NCI-H1694 (cell line): ENCODE measurements at places on chromosomes 16 and 17.

GRCh38 chr16:27759967-27760788 lies 210.2 kb downstream of the KATNIP start:
- no peak for DNase-seq

GRCh38 chr16:53282975-53283946 lies 151.0 kb upstream of the RBL2 start:
- DNase-seq: peak; percentile 16

DNA sequence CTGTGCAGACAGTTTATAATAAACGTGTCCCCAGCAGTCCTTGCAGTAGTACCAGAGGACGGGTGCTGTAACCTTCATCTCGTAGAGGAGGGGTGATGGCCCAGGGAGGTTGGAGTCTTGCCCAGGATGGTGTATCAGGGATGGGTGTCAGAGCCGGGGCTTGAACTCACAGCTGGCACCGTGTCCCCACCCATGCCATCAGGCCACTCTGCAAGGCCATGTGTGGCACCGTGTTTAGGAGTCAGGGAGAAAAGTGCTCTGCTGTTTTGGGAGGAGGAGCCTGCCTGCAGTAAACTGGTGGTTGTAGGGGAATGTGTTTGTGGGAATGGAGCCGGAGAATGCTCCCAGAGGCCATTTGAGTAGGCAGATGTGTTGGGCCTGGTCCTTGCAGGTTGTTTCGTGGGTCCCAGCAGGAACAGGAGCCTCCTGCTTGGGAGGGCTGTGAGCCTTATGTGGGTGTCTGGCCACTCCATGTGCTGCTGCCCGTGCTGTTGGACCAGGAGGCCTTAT lies 1.7 kb downstream of the ADORA2B start:
- DNase-seq: no peak

GRCh38 chr16:58503166-58503862 lies 3.4 kb downstream of the NDRG4 start:
- DNase-seq: no peak

- DNase-seq: no peak
Measured at GRCh38 chr16:86529160-86529559, 18.8 kb downstream of the FOXF1 start.

- DNase-seq: no peak
Measured at GRCh38 chr17:34313164-34313563, 6.1 kb upstream of the CCL8 start.

GRCh38 chr16:25177831-25178688 lies 38.7 kb upstream of the AQP8 start:
- DNase-seq: no peak

- no peak for DNase-seq
Measured at GRCh38 chr17:75642784-75643642, 9.8 kb downstream of the SMIM5 start.

- DNase-seq: no peak
Measured at GRCh38 chr16:799111-799947, 1.2 kb downstream of the GNG13 start.

DNA sequence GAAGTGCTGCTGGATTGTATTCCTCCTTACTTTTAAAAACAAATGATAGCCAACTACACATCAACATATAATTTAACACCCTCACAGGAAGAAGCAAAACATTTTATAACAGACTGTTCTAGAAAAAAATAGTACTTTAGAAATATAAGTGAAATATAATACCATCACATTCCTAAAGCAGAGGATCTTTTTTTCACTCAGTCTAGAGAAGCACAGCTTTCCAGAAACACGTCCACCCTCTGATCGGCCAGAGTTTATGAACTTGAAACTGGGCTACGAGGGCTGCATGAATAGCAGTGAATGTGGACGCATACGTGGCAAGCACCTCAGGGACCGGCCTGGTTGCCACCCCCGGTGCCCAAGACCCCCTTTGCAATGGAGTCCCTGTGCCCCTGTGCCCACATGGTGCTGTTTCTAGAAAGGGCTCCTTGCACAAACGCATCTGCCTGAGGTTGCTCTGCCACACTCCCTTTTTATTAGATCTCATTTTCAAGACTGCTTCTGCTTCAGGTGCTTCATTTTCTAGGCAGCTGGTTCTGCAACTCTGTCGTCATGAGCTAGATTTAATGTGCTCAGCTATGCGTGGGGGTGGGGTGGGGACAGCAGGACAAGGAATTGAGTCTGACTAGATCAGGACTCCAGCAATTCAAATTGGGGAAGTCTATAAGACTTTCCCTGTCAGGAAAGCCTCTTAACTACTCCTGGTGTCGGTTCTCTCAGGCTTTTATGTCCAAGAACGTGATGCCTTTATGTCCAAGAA lies 29.1 kb upstream of the ERN1 start:
- no peak for DNase-seq
